Activated CD4-positive, alpha-beta T cell treated with anti-CD3 and anti-CD28 coated beads for 36 hours (primary cell): ENCODE measurements at places on chromosomes 2 and 18.

DNA sequence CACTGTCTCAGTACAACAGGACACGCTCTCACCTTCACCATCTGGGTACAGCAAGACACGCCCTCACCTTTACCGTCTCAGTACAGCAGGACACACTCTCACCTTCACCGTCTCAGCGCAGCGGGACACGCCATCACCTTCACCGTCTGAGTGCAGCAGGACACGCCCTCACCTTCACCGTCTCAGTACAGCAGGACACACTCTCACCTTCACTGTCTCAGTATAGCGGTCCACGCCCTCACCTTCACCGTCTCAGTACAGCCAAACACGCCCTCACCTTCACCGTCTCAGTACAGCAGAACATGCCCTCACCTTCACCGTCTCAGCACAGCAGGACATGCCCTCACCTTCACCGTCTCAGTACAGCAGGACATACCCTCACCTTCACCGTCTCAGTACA is 109.9 kb upstream of the CTDP1 start:
- no peak for DNase-seq

DNA sequence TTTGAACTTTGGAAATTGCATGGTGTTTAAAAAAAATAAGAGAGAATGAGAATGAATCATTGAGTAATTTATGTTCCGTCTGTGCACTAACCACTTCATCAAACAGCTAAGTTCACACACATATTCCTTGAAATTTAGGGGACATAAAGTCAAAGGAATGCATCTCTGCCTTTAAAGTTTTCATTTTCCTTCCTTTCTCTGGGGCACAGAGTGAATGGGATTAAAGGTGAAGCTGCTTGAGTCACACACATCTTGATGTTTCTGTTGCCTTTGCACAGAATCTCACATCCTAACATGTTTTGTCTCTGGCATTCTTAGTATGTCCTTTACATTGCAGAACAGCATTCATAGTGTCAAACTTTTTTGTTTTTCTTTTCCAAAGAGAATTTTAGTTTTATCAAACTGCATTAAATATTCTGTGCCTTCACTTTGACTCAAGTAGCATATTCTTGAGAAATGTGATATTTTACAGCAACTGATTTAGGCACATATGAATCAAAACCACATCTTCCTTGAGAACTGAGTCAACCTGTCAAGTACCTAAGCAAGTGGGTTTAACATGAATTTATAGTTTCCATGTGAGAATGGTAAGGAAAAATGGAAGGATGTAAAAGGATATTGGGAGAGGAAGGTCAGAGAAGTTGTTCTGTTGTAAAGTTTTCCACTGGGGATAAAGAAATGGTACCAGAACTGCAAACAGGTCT is 169.1 kb upstream of the THUMPD2 start:
- DNase-seq, result no peak

- no peak for DNase-seq
Measured at GRCh38 chr2:237270520-237270919, 143.4 kb downstream of the COL6A3 start.

GRCh38 chr2:236576953-236577352 is 7.3 kb downstream of the ACKR3 start:
- no peak for DNase-seq

DNA sequence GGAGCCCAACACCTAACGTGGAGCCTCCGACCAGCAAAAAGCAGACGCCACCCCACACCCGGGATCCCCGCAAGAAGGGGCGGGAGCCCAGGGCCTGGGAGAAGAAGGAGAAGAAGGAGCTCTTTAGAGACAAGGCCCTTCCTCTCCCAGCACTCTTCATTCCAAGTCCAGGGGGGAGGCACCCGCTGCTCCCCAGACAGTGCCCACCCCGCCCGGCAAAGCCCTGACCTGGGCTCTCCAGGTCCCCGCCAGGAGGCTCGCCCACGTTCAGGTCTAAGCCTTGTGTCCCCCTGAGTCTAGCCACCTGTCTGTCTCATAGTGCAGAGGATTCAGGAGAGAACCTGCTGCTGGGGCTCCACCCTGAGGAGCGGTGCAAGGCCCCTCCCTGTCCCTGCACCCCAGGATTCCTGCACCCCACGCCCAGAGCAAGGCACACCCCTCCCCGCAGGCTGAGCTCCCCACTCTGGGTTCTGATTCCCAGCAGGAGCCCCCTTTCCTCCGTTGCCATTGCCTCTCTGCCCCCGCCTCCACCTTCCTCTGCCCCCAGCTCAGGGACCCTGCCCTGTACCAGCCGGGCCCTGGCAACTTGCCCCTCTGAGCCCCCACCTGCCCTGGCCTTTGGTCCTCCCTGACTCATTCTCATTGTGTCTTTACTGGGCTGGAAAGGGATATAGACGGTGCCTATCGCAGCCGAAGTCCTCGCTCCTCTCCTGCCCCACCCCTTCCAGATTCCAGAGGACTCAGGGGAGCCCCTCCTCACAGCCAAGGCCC is 33.5 kb upstream of the GPC1 start:
- no peak for DNase-seq

- no peak for DNase-seq
Measured at GRCh38 chr18:79587226-79587741, 92.3 kb upstream of the CTDP1 start.

DNA sequence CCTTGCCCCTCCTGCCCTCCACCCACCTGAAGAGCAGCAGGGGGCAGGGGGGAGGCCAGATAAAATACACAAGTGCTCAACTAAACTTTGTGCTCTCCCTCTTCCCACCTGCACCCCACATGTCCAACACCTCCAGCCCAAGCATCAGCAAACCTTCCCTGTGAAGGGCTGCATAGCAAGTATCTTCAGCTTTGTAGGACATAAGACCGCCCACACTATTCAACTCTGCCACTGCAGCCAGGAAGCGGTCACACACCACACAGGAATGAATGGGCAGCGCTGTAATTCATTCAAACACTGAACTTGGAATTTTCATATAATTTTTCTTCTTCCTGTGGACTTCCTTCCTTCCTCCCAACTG is 27.5 kb downstream of the TFCP2L1 start:
- no peak for DNase-seq

DNA sequence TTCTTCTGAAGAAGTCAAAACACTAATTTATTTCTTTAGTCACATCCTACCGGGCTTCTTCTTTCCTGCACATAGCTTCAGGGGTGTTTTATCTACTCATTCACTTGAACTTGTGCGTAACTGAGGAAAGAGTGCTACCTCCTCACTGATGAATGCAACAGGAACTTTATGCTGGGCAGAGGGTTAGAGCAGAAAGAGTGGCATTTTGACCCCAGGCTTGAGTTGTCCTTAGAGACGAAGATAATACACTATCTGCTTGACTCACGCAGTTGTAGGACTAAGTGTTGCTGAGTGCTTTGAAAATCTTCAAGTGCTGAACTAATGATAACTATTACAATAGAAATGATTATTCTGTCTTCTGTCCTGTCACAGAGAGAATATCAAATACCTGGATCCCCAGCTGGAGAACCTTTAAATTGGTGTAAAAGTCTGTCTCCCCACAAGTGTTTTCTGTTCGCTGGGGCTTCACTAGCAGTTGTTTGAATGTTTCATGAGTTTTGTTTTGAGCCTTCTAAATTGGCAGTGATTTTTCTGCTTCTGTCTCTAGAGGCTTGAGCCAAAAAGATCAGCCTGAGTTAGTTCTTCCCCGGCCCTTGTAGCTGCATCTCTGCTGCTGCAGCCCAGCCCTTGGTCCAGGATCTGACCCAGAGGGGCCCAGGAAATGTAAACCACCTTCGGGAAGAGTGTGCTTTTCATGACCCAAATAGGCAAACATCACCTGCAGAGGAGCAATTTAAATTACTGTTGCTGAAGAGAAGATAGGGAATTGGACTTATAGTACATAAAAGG is 86.3 kb upstream of the LGALSL start:
- no peak for DNase-seq

DNA sequence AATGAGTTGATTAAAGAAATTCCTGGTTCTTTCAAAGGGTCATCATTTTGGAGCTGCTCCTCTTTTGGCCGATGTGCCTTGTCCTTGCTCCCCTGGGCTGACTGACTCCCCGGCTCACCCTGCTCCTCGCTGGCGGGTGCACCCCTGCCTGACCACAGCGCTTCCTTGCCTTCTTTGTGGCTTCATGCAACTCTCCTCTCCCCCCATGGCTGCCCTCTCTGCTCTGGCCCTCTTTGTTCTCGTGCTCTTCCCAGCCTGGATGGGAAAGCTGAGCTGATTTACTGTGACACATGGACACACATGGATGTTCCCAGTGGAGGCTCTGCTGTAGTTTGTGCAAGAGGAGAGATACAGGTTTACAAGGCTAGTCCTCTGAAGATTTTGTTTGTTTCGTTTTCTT is 234.6 kb downstream of the HAUS1 start:
- no peak for DNase-seq

GRCh38 chr2:120483355-120483754 is 137.4 kb downstream of the INHBB start:
- DNase-seq, result no peak

GRCh38 chr18:26549263-26550094 is 1.1 kb upstream of the KCTD1 start:
- DNase-seq, result peak; percentile 43

GRCh38 chr2:31764169-31764568 is 183.4 kb upstream of the SRD5A2 start:
- DNase-seq, result no peak
